ENCODE measurements at places on chromosomes 4 and X.

- no peak for DNase-seq
Measured at GRCh38 chrX:154305541-154306205, 10.1 kb downstream of the TKTL1 start.

GRCh38 chrX:119495734-119496726, 27.8 kb downstream of the SLC25A5 start:
- DNase-seq = no peak

- no peak for DNase-seq
Measured at GRCh38 chrX:21166272-21166982, 207.8 kb upstream of the CNKSR2 start.

GRCh38 chr4:90443231-90443630, 316.0 kb downstream of the CCSER1 start:
- DNase-seq = no peak

GRCh38 chrX:49753691-49754090, 57.9 kb upstream of the PAGE1 start:
- no peak for DNase-seq

GRCh38 chr4:152045449-152045806, 284.6 kb upstream of the GATB start:
- DNase-seq = no peak

DNA sequence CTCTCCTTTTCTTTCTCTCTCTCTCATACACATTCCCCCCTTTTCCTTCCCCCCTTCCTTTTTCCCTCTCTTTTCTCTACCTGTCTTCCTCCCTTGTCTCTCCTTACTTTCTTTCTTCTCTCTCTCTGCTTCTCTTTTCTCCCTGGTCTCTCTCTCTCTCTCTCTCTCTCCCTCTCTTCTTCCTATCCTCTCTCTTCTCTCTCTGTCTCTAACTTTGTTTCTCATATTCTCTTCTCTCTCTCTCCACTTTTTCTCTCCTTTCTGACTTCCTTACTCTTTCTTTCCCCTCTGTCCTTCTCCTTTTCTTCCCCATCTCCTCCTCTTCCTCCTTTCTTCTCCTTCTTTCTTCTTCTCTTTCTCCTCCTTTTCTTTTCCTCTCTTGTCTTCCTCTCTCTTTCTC, 103.4 kb downstream of the ARSF start:
- DNase-seq = no peak

DNA sequence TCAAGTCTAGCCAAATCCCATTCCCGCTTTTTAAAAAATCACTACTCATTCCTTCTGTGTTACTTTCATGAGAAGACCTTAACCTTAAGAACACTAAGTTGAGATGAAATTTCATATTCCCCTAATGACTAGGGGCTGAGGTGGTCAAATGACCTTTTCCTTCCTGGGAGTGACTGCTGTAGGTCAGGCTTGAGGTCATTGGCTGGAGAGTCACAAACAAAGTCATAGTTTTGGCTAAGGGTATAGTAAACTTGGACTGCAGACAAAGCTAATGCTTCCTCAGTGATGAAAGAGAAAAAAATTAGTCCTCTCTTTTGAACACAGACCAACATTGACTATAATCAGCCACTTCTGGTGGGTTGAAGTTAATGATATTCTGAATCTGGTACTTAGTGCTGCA, 16.0 kb upstream of the FGF2 start:
- DNase-seq = no peak

GRCh38 chr4:183053681-183054080, 45.4 kb upstream of the WWC2 start:
- no peak for DNase-seq

DNA sequence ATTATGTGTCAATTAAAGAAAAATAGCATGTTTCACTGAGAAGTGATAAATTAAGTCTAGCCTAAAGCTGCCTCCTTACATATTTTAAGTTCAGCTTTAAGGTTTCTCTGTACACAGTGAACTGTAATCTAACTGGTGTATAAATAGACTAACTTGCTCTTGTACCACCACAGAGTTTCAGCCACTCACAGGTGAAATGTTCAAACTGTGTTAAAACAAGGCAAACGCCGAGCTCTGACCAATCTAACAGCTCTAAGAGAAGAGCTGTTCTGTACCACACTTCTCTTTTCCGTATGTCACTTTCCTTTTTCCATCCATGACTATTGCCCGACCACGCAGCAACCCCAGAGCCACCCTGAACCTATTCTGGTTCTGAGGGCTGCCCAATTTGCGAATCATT, 64.5 kb downstream of the DCHS2 start:
- DNase-seq = no peak

- no peak for DNase-seq
Measured at GRCh38 chr4:184957446-184958115, 60.7 kb upstream of the HELT start.

DNA sequence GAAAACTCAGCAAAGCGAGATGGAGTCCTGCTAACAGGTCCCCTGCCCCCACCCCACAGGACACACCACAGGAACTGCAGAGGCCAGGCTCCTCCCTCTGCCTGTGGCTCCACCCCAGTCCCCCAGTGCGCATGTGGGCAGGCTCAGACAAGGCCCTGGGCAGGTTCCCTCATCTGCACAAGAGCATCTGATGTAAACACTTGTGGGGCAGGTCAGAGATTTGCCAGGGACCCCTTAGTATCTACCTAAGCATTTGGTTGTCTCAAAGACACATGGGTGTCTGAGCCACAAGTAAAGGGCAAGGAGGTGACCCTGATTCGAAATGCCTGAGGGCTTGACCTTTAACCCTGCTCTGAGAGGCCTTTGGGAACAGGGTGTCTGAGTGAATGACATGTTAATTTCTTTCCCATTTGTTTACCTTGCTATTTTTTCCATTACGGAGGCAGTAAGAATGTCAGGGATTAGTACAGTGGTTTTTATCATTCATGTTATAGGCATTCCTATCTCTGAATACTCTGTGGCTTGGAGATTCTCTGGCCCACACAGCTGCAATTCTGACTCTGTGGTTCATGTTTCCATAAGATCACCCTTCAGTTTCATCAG, 85.3 kb downstream of the ZNF518B start:
- DNase-seq = no peak

GRCh38 chr4:22389240-22389870, 126.5 kb downstream of the ADGRA3 start:
- DNase-seq = peak; percentile 38

DNA sequence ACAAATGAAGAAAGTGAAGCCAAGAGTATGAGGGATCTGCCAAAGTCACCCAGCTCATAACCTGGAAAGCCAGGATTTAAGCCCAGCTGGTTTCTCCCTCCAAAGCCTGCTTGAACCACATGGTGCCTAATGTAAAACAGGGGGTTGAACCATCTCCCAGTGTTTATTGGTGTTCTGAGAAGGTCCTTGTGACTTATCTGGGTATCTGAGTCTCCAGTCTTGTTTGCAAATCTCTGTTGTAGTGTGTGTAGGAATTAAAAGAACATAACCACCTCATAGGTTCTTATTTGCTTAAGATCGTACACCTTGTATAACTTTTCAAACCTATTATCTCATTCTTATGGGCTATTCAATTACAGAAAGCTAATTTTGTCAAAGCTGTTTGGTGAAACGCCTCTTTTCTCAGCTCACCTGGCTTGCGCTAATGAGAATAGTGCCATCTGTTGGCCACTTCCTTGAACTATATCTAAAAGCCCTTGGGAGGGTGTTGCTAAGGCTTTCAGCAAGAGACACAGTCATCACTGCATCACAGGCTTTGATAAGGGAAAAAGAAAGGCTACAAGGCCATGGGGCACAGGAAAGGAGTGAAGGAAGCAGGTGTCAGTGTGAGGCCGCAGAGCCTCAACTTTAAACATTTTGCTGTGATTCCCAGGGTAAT, 34.0 kb downstream of the ETDB start:
- DNase-seq = no peak

DNA sequence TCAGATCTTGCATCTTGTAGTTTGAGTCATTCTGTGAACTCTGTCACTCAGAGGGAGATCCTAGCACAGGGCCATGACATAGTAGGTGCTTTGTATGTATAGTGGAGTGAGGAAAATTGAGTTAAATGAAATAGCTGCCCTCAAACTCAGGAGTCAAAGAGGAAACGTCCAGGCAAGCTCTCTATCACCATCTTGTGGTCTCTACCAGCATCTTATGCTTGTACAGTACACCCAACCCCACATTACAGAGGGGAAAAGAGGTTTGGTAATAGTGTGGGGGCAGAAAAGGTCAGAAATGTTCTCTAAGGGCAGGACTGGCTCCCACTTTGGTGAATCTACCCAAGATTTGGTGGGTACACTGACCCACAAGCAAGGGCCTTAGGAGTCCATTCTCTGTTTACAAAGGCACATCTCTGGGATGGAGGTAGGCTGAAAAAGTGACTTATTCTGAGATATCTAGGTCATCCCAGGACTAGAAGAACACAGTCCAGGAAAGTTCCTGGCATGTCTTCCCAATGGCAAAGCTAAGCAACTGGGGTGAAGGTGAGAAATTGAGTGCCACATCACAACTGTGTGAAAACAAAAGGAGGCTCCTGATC, 131.8 kb downstream of the OR13H1 start:
- DNase-seq = no peak

DNA sequence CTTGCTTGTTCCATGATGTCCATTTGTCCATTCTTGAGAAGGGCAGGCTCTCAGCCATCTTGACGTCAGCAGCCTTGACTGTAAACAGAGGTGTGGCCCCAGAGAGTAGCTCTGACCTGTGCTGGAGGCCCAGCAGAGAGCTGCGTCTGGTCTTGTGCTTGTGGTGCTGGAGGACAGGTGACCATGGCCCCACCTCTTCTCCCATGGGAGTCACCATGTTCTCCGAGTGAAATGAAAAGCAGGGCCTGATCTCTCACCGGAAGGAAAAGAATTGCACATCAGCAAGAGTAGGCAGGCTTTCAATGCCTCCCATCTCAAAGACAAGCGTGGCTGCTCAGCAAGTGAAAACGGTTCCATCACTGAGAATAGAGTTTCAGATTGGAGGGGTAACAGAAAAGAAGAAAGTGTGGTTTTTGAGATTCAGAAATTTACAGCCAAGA, 11.5 kb downstream of the PARM1 start:
- DNase-seq = no peak

DNA sequence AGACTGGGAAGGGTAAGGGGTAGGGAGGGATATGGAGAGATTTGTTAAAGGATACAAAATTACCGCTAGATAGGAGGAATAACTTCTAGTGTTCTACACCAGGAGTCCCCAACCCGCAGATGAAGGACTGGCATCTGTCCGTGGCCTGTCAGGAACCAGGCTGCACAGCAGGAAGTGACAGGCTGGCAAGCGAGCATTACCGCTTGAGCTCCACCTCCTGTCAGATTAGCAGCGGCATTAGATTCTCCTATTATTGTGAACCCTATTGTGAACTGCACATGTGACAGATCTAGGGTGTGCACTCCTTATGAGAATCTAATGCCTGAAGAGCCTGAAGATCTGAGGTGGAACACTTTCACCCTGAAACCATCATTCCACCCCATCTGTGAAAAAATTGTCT, 27.9 kb upstream of the BBS7 start:
- no peak for DNase-seq

GRCh38 chrX:39907964-39908661, 189.6 kb downstream of the BCOR start:
- DNase-seq = no peak

DNA sequence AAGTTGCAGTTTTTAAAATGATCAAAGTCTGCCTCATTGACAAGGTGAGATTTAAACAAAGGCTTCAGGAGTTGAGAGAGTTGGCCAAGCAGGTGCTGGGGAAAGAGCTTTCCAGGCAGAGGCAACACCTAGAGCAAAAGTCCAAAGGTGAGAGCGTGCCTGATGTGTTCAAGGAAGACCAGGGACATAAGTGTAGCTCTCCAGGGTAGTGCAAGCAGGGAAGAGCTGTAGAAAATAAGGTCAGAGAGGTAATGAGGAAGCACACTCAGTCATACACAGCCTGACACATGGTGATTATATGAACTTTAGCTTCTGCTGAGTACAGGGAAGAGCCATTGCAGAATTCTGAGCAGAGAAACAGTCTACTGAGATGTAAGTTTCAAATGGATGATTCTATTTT, 265.0 kb upstream of the NWD2 start:
- DNase-seq = no peak

DNA sequence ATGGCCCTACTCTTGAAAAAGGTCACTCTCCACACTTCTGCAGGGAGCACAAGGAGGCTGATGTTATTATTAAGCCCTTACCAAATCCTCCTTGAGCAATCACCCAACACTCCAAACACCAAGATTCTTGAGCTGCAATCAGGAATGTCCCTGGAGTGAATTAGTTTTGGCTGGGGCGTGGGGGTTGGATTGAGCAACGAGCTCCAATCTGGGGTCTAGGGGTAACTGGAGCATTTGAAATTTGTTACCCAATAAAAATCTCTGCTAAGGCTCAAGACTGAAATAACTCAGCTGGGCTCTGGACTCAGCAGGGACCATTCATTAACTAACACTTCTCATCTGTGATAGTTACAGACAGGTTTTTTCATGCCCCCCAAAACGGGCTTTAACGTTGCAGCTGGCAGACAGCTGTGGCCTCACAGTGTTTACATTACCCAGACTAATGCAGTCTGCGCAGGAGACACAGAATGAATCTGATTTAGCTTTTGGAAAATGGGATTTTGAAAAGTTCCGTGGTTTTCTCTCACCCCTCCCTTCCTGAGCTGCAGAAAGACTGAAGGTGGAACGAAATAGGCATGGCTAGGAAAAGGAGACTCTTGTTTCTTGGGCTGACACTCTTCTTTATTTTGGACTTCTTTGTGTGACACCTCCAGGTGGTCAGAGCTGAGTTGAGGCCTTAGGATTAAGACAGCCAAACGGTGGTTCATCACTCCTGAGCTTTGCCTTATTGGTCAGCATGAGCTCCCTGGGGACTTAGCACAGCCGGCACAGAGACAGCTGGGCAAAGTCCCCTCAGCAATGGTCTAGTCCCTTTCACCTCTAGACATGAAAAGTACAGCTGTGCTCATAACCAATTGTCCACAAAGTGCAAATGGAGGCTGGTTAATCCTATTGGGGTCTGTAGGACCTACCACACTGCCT, 26.6 kb downstream of the PLAC1 start:
- DNase-seq = no peak

- DNase-seq = no peak
Measured at GRCh38 chrX:82648062-82648461, 860.0 kb upstream of the POU3F4 start.
